ENCODE measurements at places on chromosomes 3 and 15. TPM values are rescaled to one million over a fixed set of nuclear protein-coding genes. Genes with fewer than 3 reads are reported as not detected.

The IQCF5 gene
- not detected for total RNA-seq

The KCNH8 gene
- not detected for total RNA-seq

The UQCRC1 gene
- total RNA-seq: 222 TPM

The GOLGA8G gene
- total RNA-seq: not detected

The GPR27 gene
- not detected for total RNA-seq

The ERICH6 gene
- not detected for total RNA-seq

The FHIT gene
- total RNA-seq: 6.2 TPM

The INKA1 gene
- 11.9 TPM for total RNA-seq

The RBPMS2 gene
- total RNA-seq: 0.94 TPM

The NRG4 gene
- not detected for total RNA-seq

The GUCA1C gene
- total RNA-seq: not detected

The PIGZ gene
- 5.5 TPM for total RNA-seq

The KCNMB2 gene
- total RNA-seq: not detected

The DHX36 gene
- total RNA-seq: 13.6 TPM

The TGFBR2 gene
- total RNA-seq: 309 TPM

The SCN5A gene
- total RNA-seq: 0.35 TPM

The ROPN1 gene
- not detected for total RNA-seq

The RBM6 gene
- total RNA-seq: 34.6 TPM

The GABRA5 gene
- total RNA-seq: not detected

The SI gene
- total RNA-seq: not detected

The SLC9C1 gene
- not detected for total RNA-seq

The CPNE9 gene
- not detected for total RNA-seq

The P2RY14 gene
- not detected for total RNA-seq

The ECE2 gene
- not detected for total RNA-seq

The CLDN16 gene
- not detected for total RNA-seq
